ENCODE measurements at places on chromosomes 3 and 15.

GRCh38 chr3:79672075-79672474, 95.7 kb downstream of the ROBO1 start:
- DNase-seq, result no peak

DNA sequence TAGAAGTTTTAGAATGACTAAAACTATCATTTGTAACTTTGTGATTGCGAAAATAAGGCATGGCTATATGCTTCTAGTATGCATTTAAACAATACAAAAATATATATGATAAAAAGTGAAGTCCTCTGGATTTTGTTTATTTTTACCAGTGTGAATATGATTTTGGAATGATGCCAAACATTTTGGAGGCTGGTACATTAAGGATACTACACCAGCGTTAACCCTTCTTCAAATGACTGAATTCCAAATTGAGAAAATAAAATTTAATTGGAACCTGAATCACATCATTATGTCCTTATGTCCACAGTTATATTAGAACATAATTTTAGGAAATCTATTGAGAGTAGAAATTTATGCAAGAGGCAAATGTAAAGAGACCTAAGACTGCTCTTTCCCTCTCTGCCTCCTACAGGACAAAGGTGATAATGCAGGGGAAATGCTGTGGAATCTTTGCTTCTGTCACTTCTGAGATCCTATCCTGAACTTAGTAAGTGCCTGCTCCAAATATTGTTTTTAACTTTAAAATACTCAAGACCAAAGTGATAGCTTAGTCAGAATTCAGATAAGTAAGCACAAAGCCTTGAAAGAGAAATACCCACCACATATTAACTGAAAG, 121.1 kb upstream of the NANOGP8 start:
- peak; percentile 36 for DNase-seq

- DNase-seq, result no peak
Measured at GRCh38 chr3:55531321-55531720, 44.2 kb upstream of the WNT5A start.

- no peak for DNase-seq
Measured at GRCh38 chr15:29818141-29818540, 4.1 kb downstream of the TJP1 start.

DNA sequence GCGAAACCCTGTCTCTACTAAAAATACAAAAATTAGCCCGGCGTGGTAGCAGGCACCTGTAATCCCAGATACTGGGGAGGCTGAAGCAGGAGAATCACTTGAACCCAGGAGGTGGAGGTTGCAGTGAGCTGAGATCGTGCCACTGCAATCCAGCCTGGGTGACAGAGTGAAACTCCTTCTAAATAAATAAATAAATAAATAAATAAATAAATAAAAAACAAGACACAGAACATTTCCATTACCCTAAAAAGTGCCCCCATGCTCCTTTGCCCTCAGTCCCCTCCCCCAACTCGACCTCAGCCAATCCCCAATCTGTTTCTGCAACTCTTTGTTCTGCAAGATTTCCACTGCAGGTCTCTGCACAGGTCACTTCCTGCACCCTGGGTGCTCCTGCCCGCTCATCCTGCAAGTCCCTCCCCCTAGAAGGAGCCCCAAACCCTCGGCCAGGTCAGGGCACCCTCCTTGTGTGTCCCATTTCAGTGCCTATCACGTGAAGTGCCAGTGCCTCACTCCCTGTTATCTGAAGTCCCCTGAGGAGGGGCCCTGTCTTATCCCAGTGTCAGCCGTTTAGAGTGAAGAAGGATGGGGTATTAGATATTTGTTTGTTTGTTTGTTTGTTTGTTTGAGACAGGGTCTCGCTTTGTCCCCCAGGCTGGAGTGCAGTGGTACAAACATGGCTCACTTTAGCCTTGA, 1.1 kb downstream of the FAM240A start:
- DNase-seq, result no peak

DNA sequence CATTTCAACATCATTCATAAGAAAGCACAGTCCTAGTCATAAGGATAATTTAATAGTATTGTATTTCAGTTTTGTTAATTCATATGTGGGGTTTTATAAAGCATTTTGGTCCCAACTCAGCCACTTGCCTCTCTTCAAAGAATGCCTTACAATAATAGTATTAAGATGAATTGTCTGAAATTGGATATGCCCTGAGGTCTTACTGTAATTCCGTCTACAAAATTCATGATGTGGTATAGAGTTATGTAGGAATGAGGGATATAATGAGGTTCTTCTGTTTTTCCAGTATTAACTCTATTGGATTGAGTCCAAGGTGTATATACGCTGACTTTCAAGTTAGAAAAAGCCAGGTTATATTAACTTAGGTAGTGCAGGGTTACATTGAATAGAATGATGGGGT, 177.0 kb downstream of the GOLIM4 start:
- no peak for DNase-seq

GRCh38 chr15:90814191-90814821, 54.1 kb upstream of the FURIN start:
- no peak for DNase-seq

DNA sequence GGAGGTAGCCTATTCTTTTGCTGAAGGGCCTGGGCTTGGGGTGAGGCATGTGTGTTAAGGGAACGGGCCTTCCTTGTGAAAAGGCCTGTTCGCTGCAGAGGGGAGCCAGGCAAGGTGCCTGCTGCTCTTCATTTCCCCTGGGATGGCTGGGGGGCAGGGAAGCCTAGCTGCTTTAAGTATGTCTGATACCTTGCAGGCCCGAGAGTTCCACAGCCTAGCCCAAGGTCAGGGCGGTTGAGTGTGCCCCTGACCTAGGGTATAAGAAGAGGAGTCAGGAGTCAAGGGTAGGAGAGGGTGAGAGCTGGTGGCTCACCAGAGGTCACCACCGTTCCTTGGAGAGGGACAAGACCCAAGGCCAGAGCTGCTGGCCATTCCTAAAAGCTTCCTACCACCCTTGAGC, 46.6 kb downstream of the UMPS start:
- DNase-seq, result no peak

DNA sequence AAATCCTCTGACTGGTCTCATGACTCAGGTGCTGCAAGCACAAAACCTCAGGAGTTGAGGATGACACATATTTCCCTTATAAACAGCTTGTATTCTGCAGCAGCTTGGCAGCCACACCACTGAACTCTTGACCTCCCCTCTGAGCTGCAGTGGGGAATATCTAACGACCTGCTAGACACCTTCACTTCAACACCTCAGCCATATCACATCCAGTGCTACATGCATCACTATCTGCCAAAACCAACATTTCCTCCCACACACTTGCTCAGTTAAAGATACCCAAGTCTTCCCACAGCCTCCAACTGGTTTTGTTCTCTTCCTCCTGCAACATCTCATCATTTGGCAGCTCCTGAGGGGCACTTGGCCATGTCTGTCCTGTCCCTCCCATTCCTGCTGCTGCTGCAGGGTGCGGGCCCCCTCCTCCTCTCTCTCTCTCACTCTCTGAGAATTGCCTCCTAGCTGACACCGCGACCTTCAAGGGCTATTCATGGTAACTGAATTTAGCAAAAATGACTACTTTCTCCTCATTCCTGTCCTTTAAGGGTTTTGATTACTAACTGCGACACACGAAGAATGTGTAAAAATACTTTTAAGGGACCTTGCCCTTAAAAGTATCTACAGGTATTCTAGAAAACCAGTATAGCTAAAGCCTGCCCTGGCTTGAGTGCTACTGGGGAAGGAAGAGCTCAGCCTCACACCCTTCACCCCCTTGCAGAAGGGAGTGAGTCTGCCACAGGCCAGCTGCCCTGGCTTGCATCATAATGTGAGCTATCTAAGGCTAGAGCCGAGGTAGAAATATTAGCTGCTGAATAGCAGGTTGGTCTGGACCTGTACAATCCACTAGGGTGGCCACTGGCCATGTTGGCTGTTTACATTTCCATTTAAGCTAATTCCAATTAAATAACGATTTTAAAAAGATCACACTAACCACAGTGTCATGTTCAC, 5.0 kb upstream of the CCR9 start:
- peak; percentile 54 for DNase-seq

DNA sequence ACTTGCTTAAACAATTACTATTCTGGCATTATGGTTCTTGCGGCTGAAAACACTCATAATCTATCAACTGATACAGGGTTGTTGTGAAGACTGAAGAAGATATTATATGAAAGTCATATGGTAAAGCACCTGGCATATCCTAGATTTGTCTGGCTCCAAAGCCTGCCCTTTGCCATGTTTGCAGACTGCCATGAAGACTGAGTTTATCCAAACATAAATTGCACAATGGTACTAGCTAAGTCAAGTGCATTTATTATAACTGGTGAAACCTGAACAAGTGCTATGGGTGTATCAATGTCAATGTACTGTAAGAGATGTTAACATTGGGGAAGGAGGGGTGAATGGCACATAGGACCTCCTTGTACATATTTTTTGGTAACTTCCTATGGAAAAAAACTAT, 87.4 kb upstream of the MEX3B start:
- DNase-seq, result no peak

DNA sequence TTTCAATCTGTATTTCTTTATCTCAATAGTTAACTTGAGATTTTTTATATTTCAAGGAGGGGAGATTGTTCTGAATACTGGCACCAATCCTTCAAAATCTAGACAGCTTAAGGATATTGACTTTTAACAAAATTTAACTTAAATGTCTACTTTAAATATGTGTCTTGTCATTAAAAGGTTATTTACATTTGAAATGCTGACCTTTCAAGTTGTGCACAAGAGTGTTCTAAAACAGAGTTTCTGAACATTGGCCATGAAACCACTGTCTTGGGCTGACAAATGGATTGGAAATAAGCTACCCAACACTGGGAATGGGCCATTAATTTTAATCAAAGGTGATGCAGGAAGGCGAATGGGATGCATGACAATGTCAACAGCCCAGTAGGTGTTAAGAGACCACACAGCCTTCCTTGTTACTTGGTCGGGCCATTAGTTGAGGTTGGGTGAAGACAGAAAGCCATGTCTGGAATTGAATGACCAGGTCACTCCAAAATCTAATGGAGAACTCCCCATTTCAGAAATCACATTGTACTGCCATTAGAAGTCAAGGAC, 128.5 kb downstream of the CDIN1 start:
- DNase-seq, result no peak

DNA sequence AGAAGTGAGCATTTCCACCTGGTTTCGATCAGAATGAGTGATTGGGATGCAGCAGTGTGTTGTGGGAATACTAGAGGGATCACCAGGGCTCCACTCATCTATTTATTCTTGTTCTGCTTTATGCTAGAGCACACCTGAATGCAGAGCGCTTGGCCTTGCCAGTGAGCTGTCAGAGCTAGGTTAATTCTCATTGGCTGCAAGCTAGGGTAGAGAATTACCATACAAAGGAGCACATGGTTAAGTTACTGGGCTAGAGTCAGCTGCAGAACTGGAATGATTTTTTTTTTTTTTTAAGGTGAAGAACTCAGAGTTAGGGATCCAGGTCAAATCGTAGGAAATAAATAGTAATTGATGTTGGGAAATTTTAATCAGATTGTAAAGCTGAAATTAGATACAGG, 8.8 kb downstream of the EIF2AK4 start:
- DNase-seq, result no peak

GRCh38 chr3:183208260-183208659, 44.8 kb upstream of the B3GNT5 start:
- DNase-seq, result no peak

DNA sequence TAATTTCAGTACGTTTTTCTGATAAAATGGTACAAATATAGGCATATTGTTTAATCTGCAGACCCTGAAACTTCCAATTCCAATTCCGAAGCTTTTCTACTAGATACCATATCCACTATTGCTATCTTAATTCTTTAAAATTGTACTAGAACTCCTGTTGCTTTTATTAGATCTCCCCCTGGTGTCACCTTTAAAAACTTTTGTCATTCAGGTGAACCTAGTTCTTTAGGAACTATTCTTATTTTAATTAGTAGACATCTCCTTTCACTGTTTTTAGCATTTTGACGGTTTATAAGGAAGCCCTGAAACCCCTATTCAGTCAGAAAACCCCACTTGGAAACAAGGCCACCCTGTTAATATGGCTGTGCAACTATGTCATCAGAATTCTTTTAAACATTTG, 22.3 kb downstream of the C2CD4B start:
- no peak for DNase-seq

GRCh38 chr15:69610277-69610676, 157.7 kb downstream of the RPLP1 start:
- DNase-seq, result no peak

DNA sequence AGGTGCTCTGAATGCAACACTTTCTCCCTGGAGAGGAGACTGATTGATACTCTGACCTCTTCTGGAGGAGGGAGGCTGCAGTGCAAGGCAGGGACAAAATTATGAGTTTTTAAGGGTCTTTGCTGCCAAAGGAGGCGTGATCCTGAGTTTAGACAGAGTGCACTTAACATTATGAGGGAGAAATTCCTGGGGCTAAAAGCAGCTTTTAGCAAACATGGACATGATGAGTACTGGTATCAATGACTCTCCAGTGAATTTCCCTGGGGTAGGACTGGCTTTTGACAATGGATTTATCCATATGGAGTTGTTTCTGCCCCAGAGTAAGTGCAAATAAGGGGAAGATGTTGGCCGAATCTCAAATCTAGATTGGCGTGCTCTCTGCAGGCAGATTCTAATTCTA, 133.1 kb downstream of the THSD4 start:
- DNase-seq, result no peak

GRCh38 chr3:167829071-167829470, 93.5 kb downstream of the SERPINI1 start:
- DNase-seq, result no peak

GRCh38 chr15:51093488-51093838, 1.2 kb downstream of the TNFAIP8L3 start:
- DNase-seq, result no peak

GRCh38 chr3:139267300-139268246, 76.2 kb upstream of the MRPS22 start:
- no peak for DNase-seq

GRCh38 chr3:158801201-158801600, 653 bp upstream of the MFSD1 start:
- DNase-seq, result no peak

DNA sequence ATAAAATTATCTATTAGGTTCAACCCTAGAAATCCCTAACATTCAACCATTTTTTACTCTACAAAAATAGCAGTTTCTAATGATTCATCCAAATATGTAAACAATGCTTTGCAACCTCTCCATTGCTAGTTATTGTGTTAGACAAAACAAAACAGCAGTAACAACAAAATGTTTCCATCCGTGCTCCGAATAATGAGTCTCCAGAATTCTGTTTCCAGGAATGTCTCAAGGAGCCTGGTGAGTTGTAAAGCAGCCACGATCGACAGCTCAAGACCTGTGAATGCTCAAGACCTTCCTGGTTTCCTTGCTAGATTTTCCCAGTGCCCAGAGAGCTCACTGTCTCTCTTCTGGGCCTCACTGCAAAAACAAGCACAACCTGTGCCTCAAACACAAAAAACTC, 49.9 kb downstream of the CHRD start:
- no peak for DNase-seq

- no peak for DNase-seq
Measured at GRCh38 chr3:78614486-78614885, 1153.3 kb downstream of the ROBO1 start.
